Stimulated activated CD4-positive, alpha-beta T cell treated with anti-CD3 and anti-CD28 coated beads, TNF-alpha, amount 100 ng/mL, for 48 hours (primary cell): ENCODE measurements at places on chromosomes 5 and 9.
A peak's percentile ranks its signal among the peaks of the same experiment; 100 is the strongest.

DNA sequence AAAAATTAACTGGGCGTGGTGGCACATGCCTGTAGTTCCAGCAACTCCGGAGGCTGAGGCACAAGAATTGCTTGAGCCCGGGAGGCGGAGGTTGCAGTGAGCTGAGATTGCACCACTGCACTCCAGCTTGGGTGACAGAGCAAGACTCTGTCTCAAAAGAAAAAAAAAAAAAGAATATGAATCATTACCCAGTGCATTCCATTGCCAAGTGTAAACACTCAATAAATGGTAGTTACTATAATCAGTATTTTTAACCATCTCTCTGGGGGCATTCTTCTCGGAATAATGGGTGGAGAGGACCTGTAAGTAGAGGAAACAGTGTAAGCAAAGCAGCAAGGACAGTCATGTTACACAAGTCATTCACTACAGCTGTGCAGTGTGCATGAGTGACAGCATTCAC, 13.8 kb upstream of the RANBP17 start:
- DNase-seq = no peak

DNA sequence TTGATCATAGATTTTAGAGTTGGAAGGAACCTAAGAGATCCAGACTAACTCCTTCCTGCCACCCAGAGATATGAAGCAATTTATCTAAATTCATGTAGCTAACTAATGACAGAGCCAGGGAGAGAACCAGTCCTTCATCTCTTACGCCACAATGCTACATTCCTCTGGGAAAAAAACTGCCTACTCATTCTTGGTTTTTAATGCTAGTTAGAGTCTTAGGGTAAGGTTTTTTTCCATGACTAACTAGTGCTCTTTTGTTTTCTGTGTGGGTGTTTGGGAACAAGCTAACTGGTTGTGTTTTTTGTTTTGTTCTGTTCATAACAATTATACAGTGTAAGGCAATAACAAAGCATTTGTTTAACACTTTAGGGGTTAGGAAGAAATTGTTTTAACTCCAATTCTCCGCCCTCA, 52.4 kb downstream of the SLC44A1 start:
- no peak for DNase-seq

- DNase-seq = no peak
Measured at GRCh38 chr9:107794259-107794658, 304.7 kb upstream of the KLF4 start.

DNA sequence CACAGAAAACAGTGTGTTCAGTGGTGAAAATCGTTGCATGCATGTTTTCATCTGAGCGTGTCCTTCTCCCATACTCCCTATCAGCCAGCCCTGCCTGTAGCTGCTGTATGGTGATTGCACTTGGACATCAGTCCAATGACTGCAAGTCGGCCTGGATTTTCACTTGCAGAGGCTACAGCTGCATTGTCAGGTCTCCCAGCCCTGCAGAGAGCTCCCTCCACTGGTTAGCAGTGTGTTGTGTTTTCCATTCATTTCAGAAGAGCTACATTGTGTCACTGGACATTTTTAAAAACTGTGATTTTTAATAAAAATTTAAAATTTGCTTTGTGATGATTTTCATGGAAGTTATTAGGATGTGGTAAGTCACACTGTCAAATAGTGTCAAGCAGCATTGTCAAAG, 96.6 kb downstream of the SYK start:
- DNase-seq = no peak

DNA sequence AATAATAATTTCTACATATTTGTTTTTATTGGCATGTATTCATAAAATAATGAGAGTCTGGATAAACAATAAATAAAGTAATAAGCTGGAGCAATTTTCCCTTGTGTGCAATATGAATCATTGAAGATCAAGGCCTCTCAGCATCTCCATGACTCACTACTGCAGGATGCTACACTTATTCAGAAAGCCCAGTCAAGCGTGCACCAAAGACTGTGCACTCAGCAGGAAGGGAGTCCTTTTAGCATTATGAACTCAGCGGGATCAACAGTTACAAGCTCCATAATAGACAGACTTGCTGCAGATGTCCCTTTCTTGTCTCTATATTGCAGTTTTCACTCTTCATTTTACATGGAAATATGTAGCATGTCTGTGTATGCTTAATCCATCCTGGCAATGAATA, 485.3 kb downstream of the CDH9 start:
- no peak for DNase-seq

DNA sequence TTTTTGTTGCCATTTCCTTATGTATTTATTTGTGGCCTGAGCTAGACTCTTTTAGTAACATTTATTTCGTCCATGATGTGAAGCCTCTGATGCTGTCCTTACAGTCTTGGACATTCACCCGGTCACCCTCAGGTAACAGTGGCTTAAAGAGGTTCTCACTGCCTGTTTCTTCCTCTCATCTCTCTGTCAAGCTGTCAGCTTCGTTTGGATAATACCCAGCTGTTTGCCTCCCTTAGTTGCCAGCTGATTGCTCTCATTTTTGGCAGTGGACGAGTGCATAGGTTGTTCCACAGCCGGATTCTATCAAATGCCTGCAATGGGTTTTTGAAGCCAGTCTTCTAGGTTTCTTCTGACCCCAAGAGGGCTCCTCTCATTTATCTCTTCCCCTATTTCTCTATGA, 427.7 kb downstream of the MED10 start:
- DNase-seq = no peak

- no peak for DNase-seq
Measured at GRCh38 chr5:77636641-77637169, 1.8 kb downstream of the OTP start.

- DNase-seq = no peak
Measured at GRCh38 chr5:80275347-80275746, 19.5 kb upstream of the SERINC5 start.

- DNase-seq = no peak
Measured at GRCh38 chr9:130305381-130305780, 39.8 kb downstream of the HMCN2 start.

GRCh38 chr5:113337515-113338415, 97.0 kb downstream of the TSSK1B start:
- DNase-seq = no peak

GRCh38 chr5:127229185-127229889, 61.3 kb upstream of the MEGF10 start:
- DNase-seq = peak; percentile 10

DNA sequence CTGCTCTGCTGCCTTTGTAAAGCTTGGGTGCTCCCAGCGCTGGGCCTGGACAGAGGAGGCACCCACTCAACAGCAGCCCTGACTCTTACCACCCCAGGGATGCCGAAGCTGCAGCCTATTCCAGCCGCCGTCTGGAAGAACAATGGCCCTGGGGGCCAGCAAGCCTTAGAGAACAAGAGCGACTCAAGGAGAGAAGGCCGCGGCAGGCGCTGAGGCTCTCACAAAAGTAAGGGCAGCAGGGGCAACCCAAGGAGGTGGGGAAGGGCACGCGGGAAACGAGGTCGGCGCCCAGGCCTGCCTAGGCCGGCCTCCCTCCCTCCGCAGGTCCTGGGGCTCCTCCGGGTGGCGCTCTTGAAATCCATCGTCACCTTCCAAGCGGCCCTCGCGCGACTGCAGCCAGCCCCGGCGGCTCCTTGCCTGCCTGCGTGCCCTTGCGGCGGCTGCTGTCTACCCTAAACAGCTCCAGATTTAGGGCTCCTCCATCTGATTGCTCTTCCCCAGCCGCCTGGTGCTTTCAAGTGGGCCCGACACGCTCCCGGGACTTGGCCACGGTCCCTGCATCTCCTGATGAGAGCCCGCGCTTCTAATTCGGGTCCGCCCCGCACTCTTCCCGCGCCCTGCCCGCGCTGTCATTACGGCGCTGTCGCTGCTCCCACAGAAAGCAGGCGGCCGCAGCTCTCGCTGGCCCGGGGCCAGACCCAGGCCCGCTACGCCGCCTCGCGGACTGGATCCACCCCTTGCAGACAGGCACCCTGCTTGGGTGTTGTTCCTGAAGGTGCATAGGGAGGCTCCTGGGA, 213.3 kb downstream of the SEMA6A start:
- DNase-seq = no peak

DNA sequence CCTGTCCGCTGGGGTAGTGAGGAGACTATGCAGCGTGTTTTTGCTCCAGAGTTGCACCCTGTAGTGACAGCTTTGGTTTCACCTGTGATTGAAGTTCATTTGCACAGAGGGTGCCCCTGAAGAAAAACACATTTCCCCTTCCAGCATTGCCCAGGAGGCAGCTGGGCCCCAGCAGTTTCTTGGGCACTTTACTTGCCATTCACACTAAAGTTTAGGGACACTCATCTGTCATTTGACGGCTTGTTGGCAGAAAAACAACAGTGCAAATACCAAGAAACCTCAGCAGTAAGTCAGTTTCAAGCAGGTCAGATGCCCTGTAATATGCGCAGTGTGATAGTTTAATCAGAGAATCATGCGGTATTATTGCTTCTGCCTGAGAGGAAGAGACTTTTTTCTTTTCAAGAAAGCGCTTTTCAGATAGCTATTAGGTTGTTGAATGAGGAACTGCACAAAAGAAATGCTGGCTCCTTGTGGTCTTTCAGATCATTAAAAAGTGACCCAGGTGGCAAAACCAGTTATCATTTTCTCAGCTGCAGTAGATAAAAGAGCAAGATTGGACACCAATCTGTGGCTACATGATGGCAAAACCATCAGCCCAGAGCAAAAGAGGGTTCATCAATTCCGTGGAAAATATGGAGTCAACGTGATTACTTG, 136.2 kb upstream of the PUM3 start:
- DNase-seq = no peak

DNA sequence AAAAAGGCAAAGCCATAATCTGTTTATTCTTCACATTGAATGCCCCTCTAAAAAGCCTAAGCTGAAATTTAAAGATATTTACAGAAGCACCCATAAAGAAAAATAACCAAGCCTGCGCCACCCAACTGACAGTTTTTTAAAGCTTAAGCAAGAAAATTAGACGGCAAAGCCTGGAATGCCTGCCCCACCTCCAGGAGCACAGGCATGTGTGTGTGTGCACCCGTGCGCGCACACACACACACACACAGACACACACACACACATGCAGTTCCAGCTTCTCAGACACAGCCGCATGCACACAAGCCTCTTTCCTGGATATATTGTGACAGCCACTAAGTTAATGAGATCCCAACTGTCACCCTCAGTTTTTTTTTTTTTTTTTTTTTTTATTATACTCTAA, 88.2 kb downstream of the FRMD3 start:
- DNase-seq = no peak

GRCh38 chr9:91646702-91647101, 223.1 kb upstream of the NFIL3 start:
- DNase-seq = no peak

DNA sequence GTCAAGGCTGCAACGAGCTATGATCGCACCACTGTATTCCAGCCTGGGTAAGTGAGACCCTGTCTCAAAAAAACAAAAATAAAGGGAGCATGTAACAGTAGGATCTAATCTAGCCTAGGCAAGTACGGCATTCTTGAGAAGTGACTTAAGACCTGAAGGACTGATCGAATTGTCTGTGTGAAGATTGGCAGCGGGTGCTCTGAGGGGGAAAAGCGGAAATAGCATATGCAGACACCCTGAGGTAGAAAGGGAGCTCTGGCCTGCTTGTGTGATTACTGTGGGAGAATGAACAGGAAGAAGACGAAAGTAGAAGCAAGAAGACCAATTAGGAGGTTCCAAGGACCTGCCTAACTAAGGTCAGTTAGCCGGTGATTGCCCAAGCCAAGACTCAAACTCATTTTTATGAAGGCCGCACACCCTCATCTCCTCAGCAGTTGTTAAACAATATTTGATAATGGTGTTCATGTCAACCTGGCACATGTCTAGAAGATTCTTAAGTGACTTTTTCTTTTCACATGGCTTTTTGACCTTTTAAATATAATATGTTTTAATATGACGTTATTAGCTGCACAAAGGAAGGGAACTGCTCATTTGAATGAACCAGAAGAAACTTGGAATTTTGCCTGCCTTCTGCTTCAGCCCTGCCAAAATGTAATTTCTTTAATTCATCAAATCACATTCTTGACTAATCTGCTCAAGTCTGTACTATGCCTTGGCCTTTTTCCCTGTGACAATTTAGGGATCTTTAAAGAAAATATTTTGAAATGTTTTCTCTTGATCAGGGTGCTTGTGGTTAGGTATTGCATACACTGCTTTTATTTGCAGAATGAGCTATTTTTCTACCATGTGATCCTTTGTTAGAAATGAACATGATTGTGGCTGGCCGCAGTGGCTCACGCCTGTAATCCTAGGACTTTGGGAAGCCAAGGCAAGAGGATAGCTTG, 289.2 kb upstream of the DMRT1 start:
- no peak for DNase-seq

- DNase-seq = no peak
Measured at GRCh38 chr9:36884721-36885120, 149.3 kb downstream of the PAX5 start.

DNA sequence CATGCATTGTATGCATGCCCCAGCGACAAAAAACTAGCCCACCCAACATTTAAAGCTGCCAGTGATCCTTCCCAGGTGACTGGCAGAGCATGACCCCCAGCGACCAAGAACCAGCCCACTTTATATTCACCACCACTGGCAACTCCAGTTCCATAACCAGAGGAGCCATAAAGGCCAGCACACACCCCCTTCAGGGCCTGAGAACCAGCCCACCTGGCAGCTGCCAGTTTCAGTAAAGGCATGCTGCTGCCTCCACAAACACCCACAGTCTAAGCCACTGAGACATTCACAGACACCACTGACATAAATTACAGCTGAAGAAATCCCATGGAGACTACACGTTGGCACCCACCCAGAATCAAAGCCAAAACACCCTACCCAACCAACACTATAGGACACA, 46.9 kb upstream of the RGS7BP start:
- no peak for DNase-seq

DNA sequence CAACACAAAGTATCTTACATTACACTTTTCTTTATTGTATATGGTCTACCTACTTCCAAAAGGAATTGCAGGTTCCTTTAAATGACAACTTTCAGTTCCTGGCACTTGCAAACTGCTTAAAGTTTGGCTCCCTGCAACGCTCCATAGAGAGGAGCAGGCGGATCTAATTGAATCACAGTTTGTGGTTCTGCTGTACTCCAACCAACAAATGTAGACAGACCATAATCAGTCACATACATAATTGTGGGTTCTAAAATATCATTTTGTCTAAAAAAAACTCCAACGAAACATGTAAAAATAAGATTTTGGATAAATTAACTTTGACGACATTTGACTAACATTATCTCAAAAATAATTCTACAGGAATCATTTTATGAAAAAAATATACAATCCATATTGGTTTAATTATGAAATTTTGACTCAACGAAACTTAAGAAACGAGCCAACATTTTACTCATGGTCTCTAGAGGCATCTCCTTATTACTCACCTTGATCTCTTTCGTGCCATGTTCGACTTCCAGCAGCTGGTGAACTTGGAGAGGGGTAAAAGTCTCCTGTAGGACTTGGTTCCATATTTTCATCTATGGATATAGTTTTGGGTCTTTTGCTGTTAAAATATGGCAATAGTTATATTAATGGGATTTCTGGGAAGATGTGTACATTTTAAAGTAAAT, 167.6 kb downstream of the NFIB start:
- DNase-seq = no peak

- no peak for DNase-seq
Measured at GRCh38 chr5:8456846-8457186, 587.9 kb downstream of the MTRR start.

- DNase-seq = no peak
Measured at GRCh38 chr5:123215929-123216702, 127.1 kb downstream of the PRDM6 start.
